ENCODE measurements at places on chromosomes 7 and 10.
A peak's percentile ranks its signal among the peaks of the same experiment; 100 is the strongest.

DNA sequence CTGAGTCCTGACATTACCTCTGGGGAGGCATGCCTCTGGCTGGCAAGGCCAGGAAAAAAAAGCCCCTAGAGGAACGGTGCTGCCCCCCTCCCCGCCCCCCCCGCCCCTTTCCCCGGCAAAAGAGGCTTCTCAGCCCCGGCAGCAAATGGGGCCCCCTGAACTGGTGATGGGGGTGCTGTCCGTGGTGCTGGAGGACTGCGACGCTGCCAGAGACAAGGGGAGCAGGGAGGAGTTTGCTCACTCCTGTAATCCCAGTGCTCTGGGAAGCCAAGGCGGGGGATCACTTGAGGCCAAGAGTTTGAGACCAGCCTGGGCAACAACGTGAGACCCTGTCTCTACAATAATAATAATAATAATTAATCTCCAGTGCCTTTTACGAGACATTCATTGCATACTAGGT is 23.7 kb downstream of the SRRM3 start:
- no peak overlapping the region for H3K4me3 ChIP-seq
- no peak overlapping the region for H3K27ac ChIP-seq

GRCh38 chr10:89173075-89173474 is 34.0 kb downstream of the CH25H start:
- DNase-seq: no peak
- no peak overlapping the region for H3K27ac ChIP-seq

DNA sequence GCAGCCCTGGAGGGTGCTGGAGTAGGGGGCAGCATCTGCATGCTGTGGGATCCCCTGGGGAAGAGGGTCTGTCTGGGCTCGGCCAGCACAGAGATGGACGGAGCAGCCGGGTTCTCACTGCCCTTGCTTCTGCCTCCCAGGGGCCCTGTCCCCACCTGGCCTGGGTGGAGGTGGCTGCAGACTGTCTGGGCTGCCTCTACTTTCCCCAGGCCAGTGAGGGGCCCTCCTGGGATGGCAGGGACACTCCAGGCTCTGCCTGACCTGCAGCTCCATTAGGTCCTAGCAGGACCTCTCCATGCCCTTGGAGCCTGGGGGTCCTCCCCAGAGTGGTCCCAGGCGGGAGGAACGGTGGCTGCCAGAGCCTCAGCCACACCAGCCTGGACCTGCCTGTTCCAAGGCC is 63.7 kb downstream of the PWWP2B start:
- H3K36me3 ChIP-seq: no peaks in the 10 kb centered on the region
- no peak overlapping the region for H3K27ac ChIP-seq
- no peak overlapping the region for H3K4me3 ChIP-seq
- H3K4me1 ChIP-seq: no peaks in the 10 kb centered on the region
- no peaks in the 10 kb centered on the region for H3K27me3 ChIP-seq

GRCh38 chr10:14378387-14378960 is 47.8 kb upstream of the FRMD4A start:
- H3K27me3 ChIP-seq: no peaks in the 10 kb centered on the region
- DNase-seq: no peak
- no peaks in the 10 kb centered on the region for H3K4me1 ChIP-seq
- no peak overlapping the region for H3K4me3 ChIP-seq
- no peaks in the 10 kb centered on the region for H3K36me3 ChIP-seq

GRCh38 chr7:130275826-130276297 is 9.2 kb downstream of the CPA2 start:
- H3K27me3 ChIP-seq: no peaks in the 10 kb centered on the region
- no peak for DNase-seq
- H3K27ac ChIP-seq: peak overlapping the region; percentile 98
- peaks cover 73% of the 10 kb centered on the region for H3K4me1 ChIP-seq
- H3K36me3 ChIP-seq: no peaks in the 10 kb centered on the region
- no peak overlapping the region for H3K4me3 ChIP-seq

DNA sequence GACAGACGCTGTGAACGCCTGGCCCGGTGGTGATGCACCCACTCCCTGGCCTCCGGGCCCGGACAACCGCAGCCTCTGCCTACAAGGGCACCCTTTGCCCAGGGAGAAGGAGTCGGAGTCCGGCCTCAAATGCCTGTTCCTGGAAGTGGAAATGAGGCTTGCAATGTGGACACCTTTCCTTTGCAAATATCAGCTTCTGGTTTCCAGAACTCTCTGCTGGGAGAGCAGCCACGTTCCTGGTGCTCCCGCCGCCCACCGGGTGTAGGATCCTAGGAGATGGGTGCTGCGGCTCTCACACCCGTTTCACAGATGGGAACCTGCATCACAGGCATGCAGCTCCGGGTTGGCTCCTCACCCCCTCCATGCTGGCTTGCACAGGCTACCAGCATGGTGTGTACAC is 2.9 kb downstream of the FOXL3 start:
- no peak overlapping the region for H3K27ac ChIP-seq
- no peak overlapping the region for H3K4me3 ChIP-seq
- DNase-seq: no peak

GRCh38 chr7:55086413-55087201 is 67.8 kb downstream of the EGFR start:
- no peak overlapping the region for H3K4me3 ChIP-seq
- H3K27me3 ChIP-seq: no peaks in the 10 kb centered on the region
- H3K36me3 ChIP-seq: peaks cover 90% of the 10 kb centered on the region
- DNase-seq: no peak
- H3K27ac ChIP-seq: peak overlapping the region; percentile 61
- peaks cover 34% of the 10 kb centered on the region for H3K4me1 ChIP-seq

GRCh38 chr10:34795334-34795733 is 19.8 kb downstream of the PARD3 start:
- no peaks in the 10 kb centered on the region for H3K4me1 ChIP-seq
- no peak for DNase-seq
- 0 out of 2 replicates have a peak, but pooled peaks cover 6% of the 10 kb centered on the region for H3K36me3 ChIP-seq
- no peak overlapping the region for H3K27ac ChIP-seq

- DNase-seq: no peak
- H3K27ac ChIP-seq: no peak overlapping the region
- H3K36me3 ChIP-seq: no peaks in the 10 kb centered on the region
- no peaks in the 10 kb centered on the region for H3K4me1 ChIP-seq
Measured at GRCh38 chr7:149790146-149790548, 16.8 kb upstream of the ZNF467 start.

- H3K4me1 ChIP-seq: no peaks in the 10 kb centered on the region
- no peaks in the 10 kb centered on the region for H3K27me3 ChIP-seq
- H3K27ac ChIP-seq: no peak overlapping the region
- DNase-seq: no peak
- H3K36me3 ChIP-seq: no peaks in the 10 kb centered on the region
Measured at GRCh38 chr7:40885503-40885902, 750.7 kb downstream of the SUGCT start.

GRCh38 chr10:122504610-122504950 is 43.2 kb downstream of the HTRA1 start:
- H3K36me3 ChIP-seq: no peaks in the 10 kb centered on the region
- peaks cover 13% of the 10 kb centered on the region for H3K4me1 ChIP-seq
- no peak overlapping the region for H3K4me3 ChIP-seq
- no peak for DNase-seq
- peak overlapping the region; percentile 2 for H3K27ac ChIP-seq

GRCh38 chr7:138074540-138074939 is 1.7 kb upstream of the AKR1D1 start:
- H3K4me1 ChIP-seq: no peaks in the 10 kb centered on the region

Measured in RWPE2 (cell line).